ENCODE measurements at places on chromosomes 13 and 19.

GRCh38 chr19:38564981-38565690 is 52.6 kb downstream of the MAP4K1 start:
- no peak for DNase-seq

DNA sequence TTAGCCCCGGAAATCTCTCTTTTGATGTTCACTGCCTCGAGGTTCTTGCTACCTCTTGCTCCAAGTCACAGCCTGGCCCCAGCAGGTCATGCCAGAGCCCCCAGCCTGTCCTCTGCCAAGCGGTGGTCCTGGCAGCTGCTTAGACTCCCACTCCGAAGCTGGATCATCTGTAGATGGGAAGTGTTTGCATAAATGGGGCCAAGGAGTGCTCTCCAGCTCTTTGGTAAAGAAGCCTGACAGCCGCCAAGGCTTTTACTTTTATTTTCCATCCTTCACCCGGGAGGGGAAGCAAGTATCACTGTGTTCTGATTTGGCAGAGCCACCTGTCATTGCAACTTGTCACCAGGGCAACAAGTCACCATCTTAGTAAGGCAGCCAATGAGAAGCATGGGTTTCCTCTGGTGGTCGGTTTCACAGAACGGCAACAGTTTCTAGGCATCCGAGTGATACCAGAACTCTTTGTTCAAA is 10.6 kb upstream of the RETN start:
- DNase-seq = no peak

GRCh38 chr19:35991731-35992450 is 3.1 kb upstream of the SDHAF1 start:
- DNase-seq = no peak

DNA sequence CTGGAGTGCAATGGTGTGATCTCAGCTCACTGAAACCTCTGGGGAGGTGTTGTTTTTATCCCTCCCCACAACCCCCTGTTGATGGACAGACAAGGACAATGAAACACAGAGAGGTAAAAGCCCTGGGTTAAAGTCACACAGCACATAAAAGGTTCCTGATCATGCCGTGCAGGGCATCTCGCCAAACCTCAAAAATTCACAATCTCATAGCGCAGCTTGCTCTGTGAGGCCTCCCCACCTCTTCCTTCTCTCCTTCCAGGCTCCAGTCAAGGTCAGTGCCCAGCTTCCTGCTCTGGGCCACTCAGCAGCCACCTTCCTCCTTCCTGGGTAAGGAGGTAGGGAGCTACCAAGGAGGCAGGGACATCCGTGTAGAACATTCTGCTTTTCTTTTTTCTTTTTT is 2.3 kb downstream of the FUT2 start:
- DNase-seq = no peak

DNA sequence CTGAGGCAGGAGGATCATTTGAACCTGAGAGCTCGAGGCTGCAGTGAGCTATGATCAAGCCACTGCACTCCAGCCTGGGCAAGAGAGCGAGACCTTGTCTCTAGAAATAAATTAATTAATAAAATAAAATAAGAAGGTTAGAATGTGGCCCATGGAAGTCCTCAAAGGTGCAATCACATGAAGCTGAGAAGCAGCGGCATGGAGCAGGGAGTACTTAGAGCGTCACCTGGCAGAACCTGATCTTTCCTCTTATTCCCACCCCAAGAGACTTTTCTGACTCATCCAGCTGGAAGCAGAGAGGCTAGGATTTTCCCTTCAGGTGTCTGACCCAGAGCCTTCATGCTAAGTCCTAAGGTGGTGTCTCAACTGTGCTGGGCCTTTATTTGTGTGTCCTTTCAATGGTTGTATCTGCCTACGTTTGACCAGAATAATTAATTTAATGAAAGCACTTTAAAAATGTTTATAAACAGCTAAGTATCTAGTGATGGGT is 8.9 kb upstream of the MRPS31 start:
- no peak for DNase-seq

GRCh38 chr13:40671956-40672764 is 5.7 kb upstream of the FOXO1 start:
- no peak for DNase-seq
